ENCODE measurements at places on chromosomes 11 and 22. TPM values are rescaled to one million over a fixed set of nuclear protein-coding genes. Genes with fewer than 3 reads are reported as not detected.

The EIF4G2 gene
- total RNA-seq: 547 TPM

The SLC5A1 gene
- total RNA-seq: 12.9 TPM

The OR6T1 gene
- not detected for total RNA-seq

The KRTAP5-8 gene
- not detected for total RNA-seq

The OR51Q1 gene
- total RNA-seq: not detected

The SLC7A4 gene
- total RNA-seq: 11.7 TPM

- H3K27ac ChIP-seq: no peak overlapping the region
- H3K4me1 ChIP-seq: peaks cover 11% of the 10 kb centered on the region
- H3K27me3 ChIP-seq: no peaks in the 10 kb centered on the region
- DNase-seq: no peak
- no peak overlapping the region for H3K4me3 ChIP-seq
Measured at GRCh38 chr11:8028766-8029165, 41.6 kb downstream of the EIF3F start.

GRCh38 chr11:84612645-84613044 is 1014.5 kb downstream of the DLG2 start:
- no peak overlapping the region for H3K27ac ChIP-seq
- H3K4me1 ChIP-seq: no peaks in the 10 kb centered on the region
- no peaks in the 10 kb centered on the region for H3K27me3 ChIP-seq
- H3K36me3 ChIP-seq: no peaks in the 10 kb centered on the region
- no peak overlapping the region for H3K4me3 ChIP-seq

DNA sequence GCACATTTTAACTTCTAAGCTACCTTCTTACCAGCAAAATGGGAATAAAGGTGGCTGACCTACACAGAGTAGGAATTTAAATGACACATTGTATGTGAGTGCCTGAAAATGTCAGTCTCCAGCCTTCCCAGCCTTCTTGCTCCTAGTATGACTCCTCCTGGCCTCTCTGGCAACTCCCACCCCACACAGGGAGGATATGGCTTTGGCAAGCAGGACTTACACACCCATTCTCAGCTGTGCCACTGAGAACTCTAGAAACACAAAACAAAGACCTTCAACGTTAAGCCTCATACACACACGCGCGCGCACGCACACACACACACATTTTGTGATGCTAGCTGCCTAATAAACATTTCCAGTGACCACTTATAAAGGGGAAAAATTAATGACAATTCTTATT is 65.8 kb downstream of the PACSIN2 start:
- peaks cover 20% of the 10 kb centered on the region for H3K4me1 ChIP-seq
- H3K27me3 ChIP-seq: no peaks in the 10 kb centered on the region
- peak overlapping the region; percentile 52 for H3K27ac ChIP-seq
- H3K36me3 ChIP-seq: no peaks in the 10 kb centered on the region
- DNase-seq: no peak

GRCh38 chr11:30735946-30736345 is 149.8 kb upstream of the MPPED2 start:
- no peaks in the 10 kb centered on the region for H3K27me3 ChIP-seq
- no peak for DNase-seq
- no peaks in the 10 kb centered on the region for H3K4me1 ChIP-seq
- H3K4me3 ChIP-seq: no peak overlapping the region
- no peak overlapping the region for H3K27ac ChIP-seq

DNA sequence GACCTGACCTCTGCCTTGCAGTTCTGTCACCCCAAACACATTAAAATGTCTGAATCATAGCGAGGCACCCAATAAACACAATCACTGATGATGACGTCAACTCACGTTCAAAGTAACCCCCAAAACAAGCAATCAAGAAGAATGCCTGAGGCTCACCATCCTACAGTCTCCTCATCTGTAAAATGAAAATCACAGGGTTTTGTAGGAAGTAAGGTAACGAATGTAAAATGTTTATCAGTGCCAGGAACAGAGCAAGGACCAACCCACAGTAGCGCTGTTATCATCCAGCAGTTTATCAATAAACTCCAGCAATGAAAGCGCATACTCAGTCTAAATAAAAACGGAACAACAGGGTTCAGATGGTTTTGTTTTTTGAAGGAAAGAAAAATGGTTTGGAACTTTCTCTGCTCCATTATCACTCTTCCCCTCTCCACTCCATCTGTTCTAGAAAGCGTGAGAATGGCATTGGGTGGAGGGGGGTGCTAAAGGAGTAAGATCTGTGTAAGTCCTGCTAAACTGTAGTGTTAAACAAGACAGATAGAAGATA is 110.5 kb downstream of the MICAL3 start:
- H3K4me3 ChIP-seq: no peak overlapping the region
- H3K27ac ChIP-seq: no peak overlapping the region
- H3K27me3 ChIP-seq: no peaks in the 10 kb centered on the region
- H3K4me1 ChIP-seq: peaks cover 11% of the 10 kb centered on the region
- no peaks in the 10 kb centered on the region for H3K36me3 ChIP-seq

- H3K36me3 ChIP-seq: no peaks in the 10 kb centered on the region
- no peak for DNase-seq
- no peak overlapping the region for H3K27ac ChIP-seq
- no peak overlapping the region for H3K4me3 ChIP-seq
Measured at GRCh38 chr11:134358856-134359490, 27.2 kb downstream of the GLB1L2 start.
